Activated CD4-positive, alpha-beta T cell treated with anti-CD3 and anti-CD28 coated beads, Interleukin-2, amount 10 ng/mL, durations not matched to agents 7 days and 5 days (primary cell): ENCODE measurements at places on chromosomes 5 and 9.

GRCh38 chr9:130234340-130235260 is 31.0 kb upstream of the HMCN2 start:
- no peak for DNase-seq

DNA sequence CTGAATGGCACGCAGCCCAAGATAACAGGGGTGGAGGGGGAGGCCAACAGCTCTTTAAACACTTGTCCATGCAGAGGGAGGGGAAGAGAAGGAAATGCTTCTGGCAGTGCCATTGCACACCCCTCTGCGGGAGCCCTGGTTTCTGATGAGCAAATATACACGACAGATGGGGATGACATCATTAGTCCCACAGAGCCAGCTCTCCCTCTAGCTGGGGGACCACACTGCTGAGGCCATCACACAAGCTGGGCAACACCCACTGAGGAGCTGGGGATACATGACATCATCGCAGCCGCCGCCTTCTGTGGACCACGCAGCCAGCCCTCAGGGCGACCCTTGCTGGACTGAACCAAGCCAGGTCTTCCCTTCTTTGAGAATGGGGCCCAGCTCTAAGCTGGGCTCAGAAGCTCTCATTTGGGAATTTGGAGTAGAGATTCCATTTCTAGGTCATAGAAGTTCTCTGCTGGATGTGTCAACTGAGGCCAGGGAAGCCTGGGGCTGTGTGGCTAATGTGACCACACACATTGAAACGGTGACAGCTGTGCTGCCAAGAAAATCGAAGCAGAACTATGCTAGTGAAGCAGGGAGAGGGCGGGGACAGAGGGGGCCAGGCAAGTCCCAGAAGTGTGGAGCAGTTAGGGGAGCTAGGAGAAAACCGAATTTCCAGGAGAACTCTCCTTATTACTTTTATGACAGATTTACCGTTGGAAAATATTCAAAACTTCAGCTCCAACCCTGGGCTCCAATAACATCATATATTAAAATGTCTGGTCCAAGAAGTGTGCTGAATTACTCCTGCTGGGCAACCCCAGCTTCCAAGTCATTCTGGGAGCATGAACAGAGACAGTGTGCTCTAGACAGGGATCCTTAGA is 79.5 kb downstream of the PRRT1B start:
- DNase-seq, result no peak

DNA sequence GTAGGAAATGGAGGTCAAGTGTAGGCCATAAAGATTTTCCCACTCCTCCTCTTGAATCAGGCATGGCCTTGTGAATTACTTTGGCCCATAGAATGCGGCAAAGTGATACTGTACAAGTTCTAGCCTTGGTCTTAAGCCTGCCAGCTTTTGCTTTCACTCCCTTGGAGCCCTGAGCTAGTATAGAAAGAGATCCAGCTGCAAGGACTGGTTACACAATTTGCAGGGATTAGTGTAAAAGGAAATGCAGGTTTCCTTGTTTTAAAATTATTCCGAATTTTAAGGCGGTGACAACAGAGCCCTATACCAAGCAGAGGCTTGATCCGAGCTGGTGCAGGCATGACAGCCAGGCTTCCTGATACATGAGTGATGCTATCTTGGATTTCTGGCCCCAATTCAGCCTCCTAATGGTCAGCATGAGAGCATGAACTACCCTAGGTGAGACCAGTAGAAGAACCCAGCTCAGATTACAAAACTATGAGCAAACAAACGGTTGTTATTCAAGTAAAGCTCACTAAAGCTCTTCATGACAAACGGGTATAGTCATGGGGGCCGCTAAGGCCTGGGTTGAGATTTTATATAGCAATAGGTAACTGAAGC is 257.9 kb downstream of the DOCK8 start:
- DNase-seq, result no peak

DNA sequence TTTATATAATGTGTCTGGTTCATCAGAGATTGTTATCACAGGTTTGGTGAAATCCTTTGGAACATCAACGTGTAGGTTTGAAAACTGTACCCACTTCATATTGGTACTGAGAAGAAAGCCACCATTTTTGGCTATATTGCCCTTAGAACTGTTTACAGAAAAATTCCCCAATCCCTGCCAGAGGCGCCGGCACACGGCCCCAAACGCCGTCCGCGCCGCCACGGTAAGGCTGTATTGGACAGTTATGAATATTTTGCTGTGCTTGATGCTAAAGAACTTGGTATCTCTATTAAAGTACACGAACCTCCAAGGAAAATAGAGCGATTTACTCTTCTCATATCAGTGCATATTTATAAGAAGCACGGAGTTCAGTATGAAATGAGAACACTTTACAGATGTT is 35.2 kb downstream of the DCAF10 start:
- DNase-seq, result no peak
